ENCODE measurements at places on chromosomes 3 and 15.

- DNase-seq: no peak
These were observed 335.1 kb upstream of the DCBLD2 start for GRCh38 chr3:99236576-99236975.

- no peak for DNase-seq
These were observed 38.8 kb downstream of the PYGO1 start for GRCh38 chr15:55549305-55549704.

DNA sequence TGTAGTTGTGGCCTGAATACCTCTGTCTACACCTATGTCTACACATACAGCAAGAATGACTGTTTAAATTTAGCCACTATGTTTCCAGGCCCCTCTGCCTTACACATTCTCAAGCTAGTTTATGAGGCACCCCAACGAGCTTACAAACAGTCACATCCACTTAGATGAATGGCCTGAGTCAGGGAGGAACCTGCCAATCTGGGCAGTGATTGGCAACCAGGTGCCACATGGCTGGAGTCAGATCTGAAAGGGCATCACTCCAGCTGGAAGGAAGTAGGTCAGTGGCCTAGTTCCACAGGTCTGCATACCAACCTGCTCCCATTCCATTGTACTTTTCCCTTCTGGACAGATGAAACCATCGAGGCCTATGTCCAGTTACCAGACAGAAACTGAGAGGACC is 136.3 kb downstream of the FOXP1 start:
- no peak for DNase-seq

DNA sequence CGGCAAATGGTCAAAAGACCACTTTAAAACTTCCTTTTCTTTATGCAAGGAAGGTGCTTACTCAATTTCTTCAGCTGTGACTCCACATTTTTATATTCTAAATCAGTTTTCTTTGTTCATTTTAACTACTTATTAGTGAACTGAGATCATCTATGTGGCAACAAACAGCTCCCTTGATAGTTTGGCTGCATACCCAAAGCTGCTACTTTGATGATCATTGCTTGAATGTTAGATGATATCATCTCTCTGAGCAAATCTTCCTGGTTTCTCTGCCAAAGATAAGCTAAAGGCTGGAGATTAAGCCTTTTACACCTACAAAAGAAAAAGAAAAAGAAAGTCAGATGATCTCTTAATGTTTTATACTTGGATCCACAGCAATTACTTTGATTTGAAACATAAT is 95.5 kb downstream of the DPH6 start:
- DNase-seq: no peak

- no peak for DNase-seq
These were observed 20.1 kb downstream of the AADACL2 start for GRCh38 chr3:151753846-151754245.

DNA sequence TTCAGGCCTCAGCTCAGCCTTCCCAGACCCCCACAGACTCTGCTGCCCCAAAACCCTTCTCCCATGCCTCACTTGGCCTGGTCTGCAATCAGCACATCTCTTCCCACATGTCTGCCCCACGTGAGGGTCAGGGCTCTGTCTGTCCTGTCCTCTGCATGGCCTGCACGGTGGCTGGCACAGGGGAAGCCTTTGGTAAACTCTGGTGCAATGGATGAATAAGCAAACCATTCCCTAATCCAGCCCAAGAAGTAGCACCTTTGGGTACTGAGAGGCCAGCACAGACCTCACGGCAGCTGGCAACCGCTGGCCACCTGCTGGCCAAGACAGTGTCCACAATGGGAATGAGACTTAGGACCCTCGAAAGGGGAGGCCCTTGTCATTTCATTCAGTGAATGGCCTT is 27.7 kb downstream of the ABTB1 start:
- DNase-seq: no peak

- DNase-seq: no peak
These were observed 697 bp upstream of the RAB5A start for GRCh38 chr3:19945969-19946831.

DNA sequence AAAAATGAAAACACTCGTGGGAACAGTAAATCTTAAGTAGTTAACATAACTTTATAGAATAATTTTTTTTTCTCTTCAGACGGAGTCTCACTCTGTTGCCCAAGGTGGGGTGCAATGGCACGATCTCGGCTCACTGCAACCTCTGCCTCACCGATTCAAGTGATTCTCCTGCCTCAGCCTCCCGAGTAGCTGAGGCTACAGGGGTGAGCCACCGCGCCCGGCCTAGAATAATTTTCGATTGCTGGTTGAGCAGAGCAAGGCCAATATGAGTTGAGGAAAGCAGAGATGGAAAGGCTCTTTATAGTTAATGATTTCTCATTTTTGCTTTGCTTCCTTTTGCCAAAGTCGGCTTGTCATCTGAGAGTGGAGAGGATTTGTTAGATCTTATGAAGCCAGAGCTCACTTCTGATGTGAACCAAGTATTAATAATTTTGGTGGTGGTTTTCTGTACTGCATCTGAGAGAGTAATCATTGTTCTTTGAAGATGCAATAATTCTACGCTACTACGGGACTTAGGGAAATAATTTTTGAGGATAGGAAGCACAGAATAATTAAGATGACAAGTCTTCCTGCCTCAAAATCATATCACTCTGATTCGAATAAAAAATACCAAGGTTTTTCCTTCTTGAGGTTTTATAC is 1.6 kb upstream of the GOLM2 start:
- DNase-seq: no peak

DNA sequence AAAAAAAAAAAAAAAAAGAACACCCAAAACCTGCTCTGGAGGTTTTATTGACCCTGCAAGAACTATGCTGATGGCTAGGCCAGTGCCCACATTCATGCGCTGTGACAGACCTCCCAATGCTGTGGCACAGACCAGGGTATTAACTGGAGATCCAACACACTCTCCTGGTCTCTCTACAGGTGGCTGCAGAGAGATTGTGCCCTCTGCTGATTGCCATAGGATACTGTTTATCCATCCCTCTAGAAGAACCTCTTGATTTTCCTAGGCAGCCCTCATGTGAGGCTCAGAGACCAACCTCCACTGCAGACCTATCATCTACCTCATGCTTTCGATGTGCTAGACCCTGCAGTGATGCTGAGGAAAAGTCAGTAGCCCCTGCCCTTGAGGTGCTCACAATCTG is 125.5 kb upstream of the TRIM42 start:
- no peak for DNase-seq

DNA sequence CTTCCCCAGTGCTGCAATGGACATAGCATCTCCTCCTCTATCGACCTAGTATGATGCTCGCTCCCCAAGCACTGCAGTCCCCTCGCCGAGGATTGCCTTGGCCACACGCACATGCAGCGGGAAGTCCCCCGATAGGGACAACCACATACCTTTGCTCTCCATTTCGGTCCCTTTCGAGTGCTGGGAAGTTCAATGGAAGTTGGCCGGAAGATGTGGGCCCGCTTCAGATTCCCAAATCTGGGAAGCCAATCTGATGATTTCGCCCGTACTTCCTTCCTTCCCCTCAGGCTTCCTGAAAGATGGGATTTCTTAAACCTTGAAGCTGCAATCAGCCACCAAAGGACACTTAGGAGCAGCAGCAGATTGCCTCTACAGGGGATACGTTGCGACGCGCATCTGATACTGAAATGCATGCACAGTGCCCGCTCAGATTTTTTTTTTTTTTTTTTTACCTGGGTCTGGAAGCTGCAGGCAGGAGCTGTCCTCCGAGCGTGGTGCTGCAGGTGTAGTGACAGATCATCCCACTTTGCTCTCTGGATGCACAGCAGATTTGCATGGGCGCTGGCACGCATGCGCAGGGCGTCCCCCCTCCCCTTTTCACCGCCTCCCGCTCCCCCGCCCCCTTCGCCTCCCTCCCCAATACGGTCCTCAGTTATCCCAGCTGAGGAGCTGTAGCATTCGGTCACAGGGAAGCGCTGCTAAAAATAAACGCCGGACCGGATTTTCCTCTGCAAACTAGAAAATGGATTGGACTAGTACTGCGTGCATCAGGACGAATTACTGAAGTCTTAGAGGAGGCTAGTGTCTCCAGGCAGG is at the start of gene FGF12:
FGF12 (minus strand) TSS at position 510 of the 816 bp plus-strand sequence.
- peak; percentile 45 for DNase-seq

DNA sequence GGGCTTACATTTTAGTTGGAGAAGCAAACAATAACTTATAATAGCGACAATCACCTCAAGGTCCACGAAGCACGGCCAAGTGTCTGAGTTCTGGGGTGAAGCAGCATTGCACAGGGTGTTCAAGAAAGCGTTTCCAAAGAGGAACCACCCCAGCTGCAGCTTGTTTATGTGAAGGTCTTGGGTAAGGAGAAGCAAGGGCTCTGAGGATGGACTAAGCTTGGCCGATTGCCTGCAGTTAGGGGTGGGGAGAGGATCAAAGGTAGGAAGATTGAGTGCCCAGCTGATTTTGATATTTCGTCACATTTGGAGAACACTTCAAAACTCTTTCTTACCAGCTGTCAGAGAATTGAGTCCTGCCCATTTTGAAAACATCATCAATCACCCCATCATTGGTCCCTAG is 321.6 kb upstream of the DNAJC19 start:
- no peak for DNase-seq

GRCh38 chr15:86347245-86347644 is 267.6 kb downstream of the AGBL1 start:
- no peak for DNase-seq

DNA sequence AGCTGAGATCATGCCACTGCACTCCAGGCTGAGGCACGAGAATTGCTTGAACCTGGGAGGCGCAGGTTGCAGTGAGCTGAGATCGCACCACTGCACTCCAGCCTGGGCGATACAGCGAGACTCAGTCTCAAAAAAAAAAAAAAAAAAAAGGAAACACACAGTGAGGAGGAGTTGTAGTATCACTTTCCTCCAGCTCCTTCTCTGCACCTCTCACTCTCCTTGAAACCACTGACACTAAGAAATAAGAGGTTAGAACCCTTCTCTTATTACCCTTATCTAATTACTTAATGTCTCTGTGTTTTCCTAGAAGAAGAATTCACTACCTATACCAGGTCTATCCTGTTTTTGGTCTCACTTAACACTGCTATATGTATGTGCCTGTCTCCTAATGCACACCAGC is 31.7 kb downstream of the RAB27A start:
- no peak for DNase-seq

GRCh38 chr15:68494573-68495110 is 62.7 kb upstream of the ITGA11 start:
- DNase-seq: no peak

- DNase-seq: no peak
These were observed 38.6 kb downstream of the DNAH1 start for GRCh38 chr3:52354676-52355075.

- DNase-seq: no peak
These were observed 2.1 kb upstream of the SNX22 start for GRCh38 chr15:64149424-64149823.

- no peak for DNase-seq
These were observed 255.3 kb upstream of the ZPLD1 start for GRCh38 chr3:102179326-102180177.

DNA sequence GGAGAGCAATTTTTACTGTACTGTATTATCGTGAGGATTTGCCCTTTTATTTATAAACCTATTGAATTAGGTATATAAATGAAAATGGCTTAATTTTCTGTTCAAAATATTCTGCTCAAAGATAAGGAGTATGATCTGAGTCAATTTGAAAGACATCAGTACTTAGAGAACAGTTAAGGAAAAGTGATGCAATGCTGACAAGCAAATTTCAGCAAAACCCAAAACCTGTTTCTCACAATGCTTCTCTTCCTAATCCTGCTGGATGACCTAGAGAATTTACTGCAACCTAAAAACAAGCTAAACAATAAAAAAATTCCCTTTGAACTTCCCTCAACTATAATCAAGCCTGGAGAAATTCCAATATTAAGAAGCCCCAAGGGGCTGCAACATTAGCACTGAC is 82.7 kb downstream of the RFX7 start:
- DNase-seq: no peak

- no peak for DNase-seq
These were observed 14.2 kb downstream of the POC1A start for GRCh38 chr3:52140000-52140399.

DNA sequence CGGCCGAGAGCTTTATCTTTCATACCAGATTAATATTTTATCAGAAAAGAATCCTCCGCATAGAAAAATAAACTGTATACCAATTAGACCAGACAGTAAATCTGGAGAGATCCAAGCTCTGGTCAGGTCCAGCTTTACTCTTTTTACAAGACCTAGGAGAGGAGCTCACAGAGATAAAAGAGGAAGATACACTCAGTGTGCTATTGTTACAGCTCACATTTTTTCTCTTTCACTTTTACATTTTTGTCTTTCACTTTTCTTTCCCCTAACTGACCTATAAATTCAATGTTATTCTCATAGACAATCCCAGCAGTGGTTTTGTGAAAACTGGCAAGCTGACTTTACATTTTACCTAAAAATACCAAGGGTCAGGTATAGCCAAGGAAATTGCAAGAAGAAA is 55.8 kb downstream of the GUCA1C start:
- no peak for DNase-seq

GRCh38 chr3:146537603-146538002 is 6.8 kb downstream of the PLSCR1 start:
- DNase-seq: no peak

GRCh38 chr15:97234851-97235610 is 725.5 kb upstream of the ARRDC4 start:
- DNase-seq: peak; percentile 6

GRCh38 chr3:17357035-17357710 is 385.3 kb downstream of the TBC1D5 start:
- DNase-seq: no peak

DNA sequence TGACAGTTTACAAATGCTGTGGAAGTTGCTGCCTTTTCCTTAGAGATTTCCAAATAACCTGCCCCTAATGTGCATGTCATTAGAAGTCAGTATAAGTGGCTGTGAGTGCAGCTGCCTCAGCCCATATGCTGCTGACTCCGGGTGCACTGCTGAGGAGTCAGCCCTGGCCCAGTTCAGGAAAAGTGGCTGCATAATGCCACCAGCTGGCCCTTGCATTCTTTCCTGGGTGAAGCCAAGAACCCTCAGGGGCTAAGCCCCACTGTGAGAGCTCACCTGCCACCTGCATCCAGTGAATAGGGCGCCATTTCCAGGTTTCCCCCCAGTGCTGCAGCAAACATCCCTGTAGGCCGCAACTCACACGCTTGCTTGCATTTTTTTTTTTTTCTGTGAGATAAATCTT is 139.9 kb downstream of the TJP1 start:
- DNase-seq: no peak

- DNase-seq: no peak
These were observed 75.8 kb upstream of the GATA2 start for GRCh38 chr3:128568602-128569490.

GRCh38 chr3:122627301-122627700 is 49.9 kb downstream of the PARP15 start:
- DNase-seq: no peak
